ENCODE measurements at places on chromosomes 11 and 22.
A peak's percentile ranks its signal among the peaks of the same experiment; 100 is the strongest.

DNA sequence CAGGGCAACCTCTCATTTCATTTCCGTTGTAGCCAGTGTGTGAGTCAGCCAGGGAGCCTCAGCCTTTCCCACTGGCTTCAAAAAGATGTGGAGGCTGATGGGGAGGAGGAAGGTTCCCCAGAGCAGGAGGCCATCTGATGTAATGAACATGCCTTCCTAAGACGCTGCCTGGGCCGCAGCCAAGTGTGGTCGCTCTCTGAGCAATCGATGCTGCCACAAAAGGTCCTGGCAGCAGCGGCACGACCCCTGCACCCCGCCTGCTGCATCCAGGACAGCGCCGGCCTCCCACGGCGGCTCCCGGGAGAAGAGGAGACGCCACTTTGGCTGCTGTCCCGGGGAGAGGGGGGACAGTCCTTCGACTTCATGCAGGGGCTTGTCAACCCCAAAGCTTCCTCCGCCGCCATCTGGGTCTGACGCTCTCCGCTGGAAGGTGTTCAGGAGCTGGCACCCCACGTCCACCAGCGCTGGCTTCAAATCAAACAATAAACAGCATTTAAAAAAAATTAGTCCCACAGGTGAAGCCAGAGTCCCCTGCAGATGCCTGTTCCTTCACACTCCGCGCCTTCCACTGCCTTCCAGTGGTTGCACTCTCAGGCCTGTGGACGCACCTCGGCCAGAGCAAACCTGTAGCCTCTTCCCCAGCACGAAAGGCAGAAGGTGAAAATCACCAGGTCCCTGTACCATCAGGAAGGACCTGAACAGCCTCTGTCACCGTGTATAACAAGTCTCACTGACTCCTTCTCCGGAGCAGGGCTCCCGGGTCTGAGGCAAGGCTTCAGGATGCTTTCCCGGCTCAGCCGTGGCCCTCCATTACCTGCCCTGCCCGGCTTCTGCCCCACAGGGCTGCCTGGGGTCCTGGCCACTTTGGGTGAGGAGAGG is 930.7 kb downstream of the BRD1 start:
- DNase-seq: no peak

- DNase-seq: no peak
These were observed 67.5 kb downstream of the PLEKHA7 start for GRCh38 chr11:16946477-16947282.

- DNase-seq: no peak
These were observed 5.7 kb upstream of the SEPTIN3 start for GRCh38 chr22:41963453-41964111.

DNA sequence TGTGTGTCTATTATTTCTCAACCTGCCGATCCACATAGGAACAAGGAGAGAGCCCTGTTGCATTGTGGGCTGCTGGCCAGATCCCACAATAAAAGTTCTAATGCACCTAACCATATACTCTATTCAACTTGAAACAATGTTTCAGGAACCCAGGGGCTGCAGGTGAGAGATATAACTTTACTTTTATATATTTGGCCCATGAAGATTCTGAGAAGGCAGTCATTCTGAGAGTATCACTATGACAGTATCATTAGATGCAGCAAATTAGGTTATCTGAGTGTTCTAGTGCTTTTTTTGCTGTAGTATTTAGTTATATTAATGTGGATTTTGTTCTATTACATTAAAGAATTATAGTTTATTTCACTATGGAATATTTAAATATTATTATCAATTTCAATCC is 655.1 kb upstream of the ARHGAP42 start:
- DNase-seq: no peak

DNA sequence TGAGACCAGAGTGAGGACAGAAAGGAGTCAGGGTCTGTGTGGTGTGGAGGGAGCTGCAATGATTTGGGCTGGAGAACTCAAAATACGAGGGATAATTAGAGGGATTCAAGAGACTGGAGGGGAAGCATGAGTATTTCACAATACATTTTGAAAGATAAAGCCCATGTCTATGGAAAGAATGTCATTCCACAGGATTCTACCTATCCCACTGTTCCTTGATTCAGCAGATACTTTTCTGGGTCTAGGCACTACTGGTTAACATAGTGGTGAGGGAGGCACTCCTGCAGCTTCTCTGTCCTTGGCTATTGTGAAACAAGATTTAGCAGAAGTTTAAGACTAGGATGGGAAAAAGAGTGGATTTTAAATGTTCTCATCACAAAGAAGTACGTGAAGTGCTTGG is 72.9 kb upstream of the RASSF10 start:
- DNase-seq: no peak

DNA sequence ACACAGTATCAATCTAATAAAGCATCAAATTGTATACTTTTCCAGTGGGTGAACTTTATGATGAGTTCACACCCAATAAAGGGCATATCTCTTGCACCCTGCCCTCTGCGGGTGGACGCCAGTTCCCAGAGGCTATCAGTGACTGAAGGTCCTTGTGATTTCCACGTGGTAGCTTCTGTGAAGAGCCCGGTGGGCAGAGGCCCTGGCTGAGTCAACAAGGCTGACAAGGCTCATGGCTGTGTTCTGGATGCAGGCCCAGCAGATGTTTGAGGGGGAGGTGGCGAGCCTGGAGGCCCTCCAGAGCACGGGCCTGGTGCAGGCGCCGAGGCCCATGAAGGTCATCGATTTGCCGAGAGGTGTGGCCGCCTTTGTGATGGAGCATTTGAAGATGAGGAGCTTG is 71.4 kb downstream of the PIWIL3 start:
- DNase-seq: peak; percentile 65
